ENCODE measurements at places on chromosomes 4 and X.

GRCh38 chr4:26342328-26343037, 21.7 kb downstream of the RBPJ start:
- no peaks in the 10 kb centered on the region for H3K27me3 ChIP-seq
- peak; percentile 48 for DNase-seq
- H3K4me3 ChIP-seq: no peak overlapping the region

- DNase-seq: peak; percentile 63
- no peak overlapping the region for H3K4me3 ChIP-seq
- H3K36me3 ChIP-seq: no peaks in the 10 kb centered on the region
Measured at GRCh38 chr4:18366892-18367291, 345.3 kb upstream of the LCORL start.

- no peaks in the 10 kb centered on the region for H3K36me3 ChIP-seq
- no peaks in the 10 kb centered on the region for H3K27me3 ChIP-seq
- H3K4me3 ChIP-seq: no peak overlapping the region
Measured at GRCh38 chr4:153497091-153497531, 31.0 kb downstream of the TMEM131L start.

- no peak overlapping the region for H3K4me3 ChIP-seq
- H3K27ac ChIP-seq: peak overlapping the region; percentile 25
- DNase-seq: peak; percentile 39
- H3K27me3 ChIP-seq: no peaks in the 10 kb centered on the region
Measured at GRCh38 chr4:113293043-113293560, 243.6 kb downstream of the ANK2 start.

DNA sequence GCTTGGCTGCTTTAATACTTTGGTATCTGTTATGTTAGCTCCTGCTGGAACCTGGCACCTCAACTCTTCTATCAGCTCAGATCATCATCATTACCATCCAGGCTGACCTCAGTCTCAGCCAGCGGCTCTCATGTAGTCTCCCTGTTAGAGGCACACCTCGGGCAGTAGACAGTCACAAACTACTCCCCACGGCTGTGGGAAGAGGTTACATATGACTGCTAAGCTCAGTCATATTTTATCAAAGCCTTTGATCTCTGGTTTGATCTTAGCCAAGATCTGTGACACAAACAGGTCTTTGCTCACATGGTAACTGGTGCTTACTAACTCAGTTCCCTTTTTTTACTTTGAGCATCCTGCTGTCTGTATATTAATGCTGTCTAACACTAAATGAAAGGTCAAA, 384.9 kb downstream of the CENPC start:
- no peak for DNase-seq
- H3K36me3 ChIP-seq: no peaks in the 10 kb centered on the region
- no peak overlapping the region for H3K27ac ChIP-seq
- H3K4me3 ChIP-seq: no peak overlapping the region
- H3K27me3 ChIP-seq: no peaks in the 10 kb centered on the region

GRCh38 chrX:150544835-150545770, 23.3 kb upstream of the MTM1 start:
- no peak overlapping the region for H3K27ac ChIP-seq
- no peaks in the 10 kb centered on the region for H3K36me3 ChIP-seq
- no peak for DNase-seq
- H3K4me1 ChIP-seq: no peaks in the 10 kb centered on the region
- H3K4me3 ChIP-seq: no peak overlapping the region

GRCh38 chrX:129772796-129773431, 6.8 kb upstream of the SASH3 start:
- no peak for DNase-seq
- no peak overlapping the region for H3K4me3 ChIP-seq
- H3K27me3 ChIP-seq: no peaks in the 10 kb centered on the region
- H3K4me1 ChIP-seq: peaks cover 3% of the 10 kb centered on the region
- H3K36me3 ChIP-seq: no peaks in the 10 kb centered on the region
